ENCODE measurements at places on chromosomes 16 and 17. TPM values are rescaled to one million over a fixed set of nuclear protein-coding genes. Genes with fewer than 3 reads are reported as not detected.

DNA sequence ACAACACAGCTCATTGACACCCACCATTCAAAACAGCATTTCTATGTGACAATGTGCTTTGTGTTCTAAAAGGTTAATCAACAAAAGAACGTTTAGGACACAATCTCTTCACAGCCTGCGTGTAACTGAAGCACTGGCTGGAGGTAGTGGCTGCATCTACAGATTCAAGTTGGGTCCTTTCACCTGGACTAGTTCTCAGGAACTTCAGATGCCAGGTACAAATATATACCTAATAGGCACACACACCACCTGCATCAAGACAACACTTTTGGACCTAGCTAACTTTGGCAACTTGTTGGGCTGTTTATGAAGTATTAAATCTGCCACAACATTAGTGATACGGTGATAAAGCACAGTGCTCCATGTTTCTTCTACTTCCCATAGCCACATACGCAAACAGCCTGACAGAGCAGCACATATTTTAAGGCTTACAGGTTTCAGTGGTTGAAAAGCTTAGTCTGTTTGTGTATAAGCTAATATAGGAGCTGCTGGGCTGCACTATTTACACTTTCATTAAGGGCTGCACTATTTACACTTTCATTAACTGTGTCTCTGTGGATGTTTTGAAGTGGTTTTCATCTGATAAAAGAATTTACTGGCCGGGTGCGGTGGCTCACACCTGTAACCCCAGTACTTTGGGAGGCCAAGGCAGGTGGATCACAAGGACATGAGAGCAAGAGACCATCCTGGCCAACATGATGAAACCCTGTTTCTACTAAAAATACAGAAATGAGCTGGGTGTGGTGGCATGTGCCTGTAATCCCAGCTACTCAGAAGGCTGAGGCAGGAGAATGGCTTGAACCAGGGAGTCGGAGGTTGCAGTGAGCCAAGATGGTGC, 132.6 kb downstream of the PARN start:
- H3K27ac ChIP-seq: peak overlapping the region; percentile 76
- H3K4me1 ChIP-seq: peaks cover 55% of the 10 kb centered on the region
- H3K36me3 ChIP-seq: no peaks in the 10 kb centered on the region

- H3K27me3 ChIP-seq: no peaks in the 10 kb centered on the region
- no peak overlapping the region for H3K4me3 ChIP-seq
- DNase-seq: no peak
- H3K27ac ChIP-seq: no peak overlapping the region
These were observed 15.9 kb downstream of the LLGL1 start for GRCh38 chr17:18241229-18241871.

DNA sequence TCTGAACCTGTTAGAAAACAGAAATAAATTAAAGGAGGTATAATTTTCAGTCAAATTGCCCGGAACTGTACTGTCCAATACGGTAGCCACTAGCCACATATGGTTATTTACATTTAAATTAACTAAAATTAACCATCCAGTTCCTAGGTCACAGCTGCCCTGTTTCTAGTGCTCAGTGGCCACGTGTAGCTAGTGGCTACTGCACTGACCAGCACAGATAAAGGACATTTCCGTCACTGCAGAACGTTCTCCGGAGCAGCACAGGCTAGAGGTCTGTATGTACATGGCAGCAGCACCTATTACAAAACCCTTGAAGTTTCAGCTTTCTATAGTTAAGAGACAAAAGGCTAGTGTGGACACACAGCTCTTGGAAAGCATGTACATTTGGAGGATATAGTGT, 33.7 kb downstream of the CPSF4L start:
- peaks cover 52% of the 10 kb centered on the region for H3K4me1 ChIP-seq
- H3K36me3 ChIP-seq: no peaks in the 10 kb centered on the region
- no peak overlapping the region for H3K4me3 ChIP-seq
- peak; percentile 21 for DNase-seq
- peak overlapping the region; percentile 95 for H3K27ac ChIP-seq

The KRT10 gene
- total RNA-seq: 21.9 TPM

The PTGES3L gene
- total RNA-seq: 32.7 TPM

DNA sequence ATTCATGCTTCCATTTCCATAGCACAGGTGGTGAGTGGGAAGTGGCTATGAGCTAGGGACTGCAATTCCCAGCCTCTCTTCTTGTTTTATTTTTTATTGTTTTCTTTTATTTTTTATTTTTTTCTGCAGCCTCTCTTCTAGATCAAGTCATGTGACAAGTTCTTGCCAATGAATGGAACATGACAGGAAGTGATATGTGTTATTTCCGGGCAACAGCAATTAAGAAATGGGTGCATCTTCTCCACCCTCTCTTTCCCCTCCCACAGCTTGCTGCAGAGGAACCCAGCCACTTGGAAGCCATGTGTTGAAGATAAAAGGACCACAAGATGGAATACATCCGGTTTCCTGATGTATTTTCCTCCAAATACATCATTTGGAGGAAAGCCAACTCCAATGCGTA, 23.6 kb downstream of the IRX5 start:
- no peak overlapping the region for H3K27ac ChIP-seq
- H3K4me1 ChIP-seq: no peaks in the 10 kb centered on the region
- peaks cover 8% of the 10 kb centered on the region for H3K27me3 ChIP-seq
- no peak for DNase-seq
- H3K4me3 ChIP-seq: no peak overlapping the region
- H3K36me3 ChIP-seq: no peaks in the 10 kb centered on the region

- no peak overlapping the region for H3K27ac ChIP-seq
- no peaks in the 10 kb centered on the region for H3K36me3 ChIP-seq
- peaks cover 11% of the 10 kb centered on the region for H3K4me1 ChIP-seq
These were observed 39.9 kb upstream of the CCDC182 start for GRCh38 chr17:57785022-57785421.

DNA sequence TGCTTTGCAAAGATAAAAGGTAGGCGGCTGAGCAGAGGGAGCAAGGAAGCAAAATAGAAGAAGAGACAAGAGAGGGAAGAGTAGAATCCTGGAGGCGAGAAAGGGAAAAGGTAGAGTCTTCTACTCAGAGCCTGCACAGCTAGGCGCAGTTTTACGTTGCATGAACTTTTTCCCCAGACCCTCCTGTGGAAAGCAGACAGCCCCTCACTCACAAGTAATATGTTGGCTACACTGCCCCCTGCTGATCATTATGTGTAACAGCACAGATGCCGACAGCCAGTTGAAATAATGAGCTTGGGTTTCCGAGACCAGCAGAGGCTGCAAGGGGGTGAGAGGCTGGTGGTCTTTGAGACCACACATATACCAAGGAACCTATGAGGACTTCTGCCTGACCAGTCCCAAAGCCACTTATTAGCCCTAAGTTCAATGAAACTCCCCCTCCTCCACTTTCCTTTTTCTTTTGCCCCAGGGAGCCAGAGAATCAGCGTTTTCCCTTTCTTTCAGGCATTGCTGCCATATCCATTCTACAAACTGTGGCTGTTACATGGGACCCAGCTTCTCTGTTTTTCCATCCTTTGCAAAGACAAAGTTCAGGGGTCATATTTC, 22.5 kb upstream of the CMTR2 start:
- H3K27me3 ChIP-seq: no peaks in the 10 kb centered on the region
- no peaks in the 10 kb centered on the region for H3K36me3 ChIP-seq
- H3K4me1 ChIP-seq: no peaks in the 10 kb centered on the region
- no peak overlapping the region for H3K4me3 ChIP-seq
- no peak for DNase-seq
- H3K27ac ChIP-seq: no peak overlapping the region

The GALK1 gene
- total RNA-seq: 12.7 TPM

GRCh38 chr17:43547659-43548256, 1.6 kb upstream of the ETV4 start:
- H3K27ac ChIP-seq: no peak overlapping the region
- no peak for DNase-seq
- no peaks in the 10 kb centered on the region for H3K36me3 ChIP-seq

DNA sequence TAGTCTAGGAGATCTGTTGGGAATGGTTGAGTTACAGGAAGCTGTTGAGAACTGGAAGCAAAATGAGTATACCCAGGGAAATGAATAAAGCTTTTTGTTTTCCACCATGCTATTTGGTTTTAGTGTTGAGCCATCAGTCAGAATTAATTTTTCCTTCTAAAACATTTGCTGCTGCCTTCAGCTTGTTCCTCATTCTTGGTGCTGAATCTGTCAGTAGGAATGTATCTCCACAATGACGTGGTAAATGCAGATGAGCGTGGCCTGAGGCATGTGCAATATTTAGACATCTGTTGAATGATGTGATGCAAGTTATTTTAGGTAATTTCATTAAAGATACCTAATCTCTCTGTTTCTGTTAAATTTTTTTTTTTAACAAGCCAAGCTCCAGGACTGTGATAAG, 10.9 kb downstream of the HAPSTR1 start:
- H3K4me1 ChIP-seq: peaks cover 98% of the 10 kb centered on the region
- H3K27me3 ChIP-seq: no peaks in the 10 kb centered on the region
- H3K4me3 ChIP-seq: no peak overlapping the region
- H3K27ac ChIP-seq: peak overlapping the region; percentile 24

GRCh38 chr16:50800074-50800473, 58.2 kb downstream of the CYLD start:
- H3K4me3 ChIP-seq: no peak overlapping the region
- H3K4me1 ChIP-seq: no peaks in the 10 kb centered on the region
- H3K36me3 ChIP-seq: peaks cover 38% of the 10 kb centered on the region
- no peak for DNase-seq

DNA sequence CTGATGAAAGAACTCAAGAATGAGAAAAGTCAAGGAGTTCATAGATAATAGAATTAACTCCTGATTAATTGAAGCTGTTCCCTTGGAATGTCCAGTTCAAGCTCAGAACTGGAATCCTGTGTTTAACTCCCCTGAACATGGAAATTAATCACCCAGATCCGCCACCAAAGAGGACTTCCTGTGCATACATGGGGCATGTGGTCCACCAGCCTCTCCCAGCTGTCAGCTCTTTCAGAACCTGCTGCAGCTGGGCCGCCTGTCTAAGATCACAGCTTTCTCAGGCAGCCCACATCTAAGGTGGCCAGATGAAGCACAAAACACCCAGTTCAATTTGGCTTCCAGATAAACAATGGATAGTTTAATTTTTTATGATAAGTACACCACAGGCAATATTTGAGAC, 203.7 kb upstream of the COX10 start:
- no peaks in the 10 kb centered on the region for H3K4me1 ChIP-seq
- H3K27me3 ChIP-seq: no peaks in the 10 kb centered on the region
- H3K36me3 ChIP-seq: no peaks in the 10 kb centered on the region
- H3K4me3 ChIP-seq: no peak overlapping the region
- no peak overlapping the region for H3K27ac ChIP-seq

DNA sequence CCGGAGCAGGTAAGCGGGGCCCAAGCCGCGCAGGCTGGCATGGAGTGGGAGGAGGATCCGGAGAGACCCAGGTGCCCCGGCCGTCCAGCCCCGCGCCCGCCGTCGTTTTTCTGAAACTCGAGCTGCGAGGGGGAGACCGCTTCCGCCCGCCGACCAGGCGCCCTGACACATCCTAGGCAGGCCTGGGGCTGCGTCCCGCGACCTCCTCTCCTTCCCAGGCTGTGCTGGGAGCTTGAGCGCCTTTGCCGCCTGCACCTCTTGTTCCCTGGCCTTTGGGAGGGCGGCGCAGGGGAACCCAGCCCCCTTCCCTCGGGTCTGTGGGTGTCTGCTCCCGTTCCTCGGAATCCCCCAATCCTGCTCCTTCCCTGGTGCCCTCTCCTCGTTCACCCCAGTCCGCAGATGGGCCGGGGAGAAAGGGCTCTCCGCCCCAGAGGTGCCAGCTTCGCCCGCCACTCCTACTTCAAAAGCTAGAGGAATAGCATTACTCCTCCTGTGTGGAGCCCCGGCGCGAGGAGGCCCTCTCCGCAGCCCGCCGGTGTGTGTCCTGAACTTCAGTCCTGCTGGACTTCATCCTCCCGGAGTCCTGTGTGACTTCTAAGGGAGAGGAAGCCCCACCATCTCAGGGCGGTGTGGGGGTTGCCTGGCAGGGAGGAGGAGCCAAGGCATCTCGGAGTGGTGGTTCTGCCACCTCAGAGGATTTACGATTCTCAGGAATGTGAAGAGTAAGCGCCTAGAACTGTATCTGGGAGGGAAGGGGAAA, 1.0 kb downstream of the NHERF1 start:
- peak overlapping the region; percentile 99 for H3K4me3 ChIP-seq
- H3K27me3 ChIP-seq: peaks cover 4% of the 10 kb centered on the region
- no peaks in the 10 kb centered on the region for H3K36me3 ChIP-seq
- DNase-seq: no peak

The CES4A gene
- 82.7 TPM for total RNA-seq

DNA sequence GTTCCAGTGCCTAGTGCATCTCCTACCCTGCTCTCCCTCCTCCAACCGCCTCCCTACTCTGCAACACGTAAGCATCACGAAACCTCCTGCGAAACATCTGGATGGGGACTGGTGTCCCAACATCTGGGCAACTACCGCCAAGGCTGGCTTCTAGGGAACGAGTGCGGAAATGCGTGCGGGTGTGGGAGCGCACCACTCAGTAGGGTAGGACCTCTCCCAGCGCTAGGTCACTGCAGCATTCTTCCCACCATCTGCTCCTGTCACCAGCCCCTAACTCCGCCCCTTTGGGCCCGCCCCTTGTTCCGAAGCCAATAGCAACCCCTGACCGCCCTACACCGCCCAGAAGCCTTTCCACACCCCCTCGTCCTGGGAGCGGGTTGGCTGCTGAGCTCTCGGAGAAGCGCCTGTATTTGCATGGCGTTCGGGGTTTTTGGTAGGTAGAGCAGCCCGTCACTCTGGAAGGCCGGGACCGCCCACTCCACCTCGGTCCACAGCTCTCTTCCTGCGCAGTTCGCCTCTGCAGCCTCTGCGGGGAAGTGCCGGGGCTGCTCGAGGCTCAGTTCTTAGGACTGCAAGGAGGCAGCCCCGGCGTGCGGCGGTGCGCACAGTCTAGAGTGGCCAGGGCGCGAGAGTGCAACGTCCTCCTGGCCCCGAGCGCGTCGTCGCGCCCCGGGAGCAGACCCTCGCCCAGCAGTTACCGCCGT, at the start of gene HS3ST3B1:
TSS of gene HS3ST3B1 (plus strand) at position 507 of the 704 bp plus-strand sequence. CDS start 438 bp downstream, outside the sequence.
- H3K4me3 ChIP-seq: peak within 1 kb of the TSS; percentile 74
- DNase-seq: peak; percentile 96
- H3K4me1 ChIP-seq: peaks cover 35% of the 10 kb centered on the region
- peaks cover 60% of the 10 kb centered on the region for H3K27me3 ChIP-seq
- H3K36me3 ChIP-seq: no peaks in the 10 kb centered on the region

The OR2C1 gene
- total RNA-seq: not detected

DNA sequence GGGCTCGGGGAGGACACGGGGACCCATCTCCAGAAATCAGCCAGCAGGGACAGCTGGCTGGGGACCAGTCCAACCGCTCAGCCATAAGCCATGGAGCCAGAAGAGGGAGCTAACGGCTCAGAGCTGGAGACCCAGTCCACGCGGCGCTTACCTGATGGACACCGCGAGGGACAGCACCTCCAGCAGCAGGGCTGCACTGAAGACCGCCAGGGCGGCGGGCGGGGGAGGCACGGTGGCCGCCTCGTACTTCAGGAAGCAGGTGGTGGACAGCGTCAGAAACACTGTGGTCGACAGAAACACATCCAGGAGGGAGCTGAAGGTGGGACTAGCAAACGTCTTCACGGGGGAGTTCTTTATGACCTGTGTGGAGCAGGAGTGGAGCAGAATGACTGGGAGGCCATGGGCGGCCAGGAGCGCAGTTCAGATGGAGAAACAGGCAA, 102.6 kb upstream of the CREBBP start:
- no peaks in the 10 kb centered on the region for H3K4me1 ChIP-seq
- H3K27me3 ChIP-seq: no peaks in the 10 kb centered on the region
- peak; percentile 50 for DNase-seq
- no peak overlapping the region for H3K4me3 ChIP-seq

GRCh38 chr17:31393749-31394146, 2.3 kb downstream of the RAB11FIP4 start:
- DNase-seq: no peak
- peaks cover 49% of the 10 kb centered on the region for H3K27me3 ChIP-seq

The ZG16B gene
- not detected for total RNA-seq

The DPEP3 gene
- not detected for total RNA-seq

GRCh38 chr16:84068783-84069462, 26.3 kb upstream of the SLC38A8 start:
- H3K4me1 ChIP-seq: no peaks in the 10 kb centered on the region
- no peak overlapping the region for H3K4me3 ChIP-seq
- no peak overlapping the region for H3K27ac ChIP-seq

The CYTH1 gene
- total RNA-seq: 34.0 TPM

GRCh38 chr16:82082097-82082496, 47.0 kb downstream of the HSD17B2 start:
- H3K4me3 ChIP-seq: no peak overlapping the region
- H3K4me1 ChIP-seq: no peaks in the 10 kb centered on the region
